NB4 (cell line): ENCODE measurements at places on chromosomes 5 and 9.

DNA sequence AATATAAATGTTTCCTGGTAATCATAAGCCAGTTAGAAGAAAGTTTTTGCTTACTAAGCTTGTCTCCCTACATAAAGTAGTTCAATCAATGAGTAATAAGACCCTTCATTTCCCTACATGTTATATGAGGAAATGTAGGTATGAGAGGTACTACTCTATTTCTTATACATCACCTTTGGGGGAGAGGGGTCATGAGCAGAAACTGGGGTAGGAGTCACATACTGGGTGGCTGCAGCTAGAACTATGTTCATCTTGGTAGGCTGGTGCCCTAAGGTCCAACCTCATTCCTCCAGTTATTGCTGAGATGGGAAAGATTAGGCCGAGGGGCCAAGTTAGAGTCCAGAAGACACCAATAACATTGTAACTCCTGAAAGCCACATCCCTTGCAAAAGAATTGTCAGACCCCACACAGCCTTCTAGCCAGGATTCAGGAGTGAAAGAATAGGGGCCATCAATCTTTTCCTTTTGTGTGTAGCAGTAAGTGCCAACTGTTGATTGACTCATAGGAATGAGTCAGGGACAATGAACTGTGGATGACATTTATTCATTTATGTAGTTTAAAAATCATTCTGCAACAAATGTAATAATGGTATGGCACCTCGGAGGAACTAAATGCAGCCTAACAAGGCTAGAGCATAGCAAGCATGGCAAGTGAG lies 21.6 kb upstream of the SREK1 start:
- no peak for DNase-seq

- DNase-seq, result no peak
Measured at GRCh38 chr5:73534011-73534644, 31.3 kb downstream of the ANKRA2 start.

DNA sequence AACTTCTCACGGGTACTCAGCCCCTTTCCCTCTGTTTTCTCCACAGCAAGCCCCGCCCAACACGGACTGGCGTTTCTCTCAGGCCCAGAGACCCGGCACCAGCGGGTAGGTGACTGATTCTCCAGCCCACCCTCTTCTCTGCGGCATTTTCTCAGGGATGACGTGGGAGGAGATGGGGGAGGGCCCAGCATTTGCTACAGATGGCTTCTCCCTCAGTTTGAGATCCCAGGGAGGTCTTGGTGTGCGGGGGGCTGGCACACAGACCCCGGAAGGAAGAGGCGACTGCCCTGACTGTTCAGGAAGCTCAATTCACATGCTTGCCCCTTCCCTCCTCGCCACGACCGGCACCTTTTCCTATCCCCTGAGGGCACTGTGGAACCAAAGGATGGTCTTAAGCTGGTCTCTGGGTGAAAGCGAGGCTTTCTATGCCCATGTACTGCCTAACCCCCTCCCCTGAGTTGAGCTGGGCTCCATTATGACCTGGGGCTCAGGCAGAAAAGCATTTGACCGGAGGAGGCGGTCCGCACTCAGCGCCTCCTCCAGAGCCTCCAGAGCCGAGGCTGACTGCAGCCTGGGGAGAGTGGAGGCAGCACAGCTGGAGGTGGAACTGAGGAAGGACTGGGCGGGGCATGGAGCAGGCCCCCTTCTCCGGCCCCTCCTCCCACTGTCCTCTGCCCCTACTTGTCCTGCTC lies 6.0 kb downstream of the PCDHGC5 start:
- no peak for DNase-seq

DNA sequence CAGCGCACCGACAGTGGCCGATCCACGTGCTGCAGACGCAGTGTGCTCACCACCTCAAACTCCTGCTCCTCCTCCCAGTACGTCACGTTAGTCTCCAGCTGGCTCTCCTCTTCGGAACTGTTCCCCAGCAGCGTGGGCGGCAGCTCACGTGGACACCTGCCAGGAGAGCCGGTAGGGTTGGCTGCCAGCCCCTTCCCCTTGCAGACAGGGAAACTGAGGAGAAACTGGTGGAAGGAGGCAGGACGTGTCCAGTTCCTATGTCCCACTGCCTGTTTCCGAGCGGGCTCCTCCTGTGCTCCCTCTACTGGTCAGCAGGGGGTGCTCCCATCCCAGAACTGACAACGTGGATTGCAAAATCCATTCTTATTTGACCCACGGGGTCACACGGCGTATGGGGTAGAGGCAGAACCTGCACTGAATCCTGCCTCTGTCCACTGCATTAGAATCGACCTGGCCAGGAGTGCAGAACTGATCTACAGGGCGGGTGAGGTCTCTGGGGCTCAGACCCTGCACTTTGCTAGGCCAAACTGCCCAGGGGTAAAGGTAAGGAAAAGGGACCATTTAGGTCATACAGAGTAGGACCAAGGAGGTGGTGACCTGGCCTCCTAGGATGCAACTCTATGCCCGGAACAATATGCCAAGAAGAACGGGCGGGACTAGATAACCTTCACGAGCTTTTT lies 25.7 kb downstream of the PDGFRB start:
- peak; percentile 82 for DNase-seq

DNA sequence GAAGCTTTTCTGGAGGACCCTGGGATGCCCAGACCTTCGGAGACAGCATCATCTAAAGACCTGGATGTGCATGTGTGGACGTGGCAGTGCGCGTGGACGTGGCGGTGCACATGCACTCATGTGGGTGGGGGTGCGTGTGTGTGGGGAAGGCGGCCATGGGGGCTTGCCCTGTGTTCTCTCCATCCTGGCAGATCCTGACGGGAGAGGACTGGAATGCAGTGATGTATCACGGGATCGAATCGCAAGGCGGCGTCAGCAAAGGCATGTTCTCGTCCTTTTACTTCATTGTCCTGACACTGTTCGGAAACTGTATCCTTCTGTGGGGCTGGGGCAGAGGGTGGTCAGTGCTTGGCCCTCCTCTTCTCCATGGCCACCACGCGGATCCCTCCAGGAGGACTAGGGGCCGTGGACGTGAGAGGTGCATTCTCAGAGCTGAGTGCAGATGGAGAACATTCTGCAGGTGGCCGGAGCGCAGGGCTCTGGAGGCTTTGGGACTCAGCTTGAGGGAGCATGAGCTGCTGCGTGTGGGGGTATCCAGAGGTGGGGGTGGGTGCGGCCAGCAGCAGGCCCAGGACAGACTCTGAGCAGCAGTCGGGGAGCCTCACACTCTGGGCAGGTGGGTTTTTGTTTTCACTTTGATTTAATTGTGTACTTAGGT lies 129.1 kb downstream of the CACNA1B start:
- no peak for DNase-seq

- DNase-seq, result no peak
Measured at GRCh38 chr5:107776922-107777740, 106.4 kb upstream of the EFNA5 start.

- no peak for DNase-seq
Measured at GRCh38 chr5:34609951-34610441, 46.1 kb upstream of the RAI14 start.

DNA sequence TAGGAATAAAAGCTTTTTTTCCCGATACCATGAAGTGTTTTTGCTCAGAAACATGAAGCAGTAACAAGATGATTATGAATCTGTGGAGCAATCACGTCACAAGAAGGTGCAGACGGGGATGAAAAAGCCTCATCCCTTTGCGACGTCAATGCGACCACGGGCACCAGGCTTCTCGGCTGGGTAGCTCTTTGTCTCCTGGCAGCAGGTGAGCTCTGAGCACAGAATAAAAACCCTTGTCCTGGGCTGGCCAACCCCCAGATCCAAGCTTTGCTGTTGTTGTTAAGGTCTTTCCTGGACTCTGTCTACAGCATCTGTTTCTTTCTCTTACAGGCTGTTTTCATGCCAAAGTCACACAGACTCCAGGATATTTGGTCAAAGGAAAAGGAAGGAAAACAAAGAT lies 113.8 kb downstream of the ANKRD18B start:
- no peak for DNase-seq

GRCh38 chr9:70480405-70480980 lies 66.0 kb upstream of the KLF9 start:
- DNase-seq, result no peak

DNA sequence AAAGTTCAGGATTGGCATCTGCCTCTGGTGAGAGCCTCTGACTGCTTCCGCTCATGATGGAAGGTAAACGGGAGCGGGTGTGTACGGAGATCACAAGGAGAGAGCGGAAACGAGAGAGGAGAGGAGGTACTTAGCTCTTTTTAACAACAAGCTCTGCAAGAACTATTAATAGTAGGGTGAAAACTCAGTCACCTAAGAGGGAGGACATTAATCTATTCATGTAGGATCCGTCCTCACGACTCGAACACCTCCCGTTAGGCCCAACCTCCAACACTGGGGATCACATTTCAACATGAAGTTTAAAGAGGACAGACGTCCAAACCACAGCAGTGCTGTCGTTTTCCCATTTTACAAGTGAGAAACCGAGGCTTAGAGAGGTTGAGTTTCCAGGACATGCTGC lies 173.7 kb downstream of the SLC28A3 start:
- no peak for DNase-seq

GRCh38 chr9:8762479-8763085 lies 963.0 kb upstream of the DMAC1 start:
- DNase-seq, result no peak

GRCh38 chr5:8517456-8517855 lies 648.5 kb downstream of the MTRR start:
- peak; percentile 66 for DNase-seq

GRCh38 chr9:86945728-86946200 lies 1.5 kb downstream of the GAS1 start:
- no peak for DNase-seq

DNA sequence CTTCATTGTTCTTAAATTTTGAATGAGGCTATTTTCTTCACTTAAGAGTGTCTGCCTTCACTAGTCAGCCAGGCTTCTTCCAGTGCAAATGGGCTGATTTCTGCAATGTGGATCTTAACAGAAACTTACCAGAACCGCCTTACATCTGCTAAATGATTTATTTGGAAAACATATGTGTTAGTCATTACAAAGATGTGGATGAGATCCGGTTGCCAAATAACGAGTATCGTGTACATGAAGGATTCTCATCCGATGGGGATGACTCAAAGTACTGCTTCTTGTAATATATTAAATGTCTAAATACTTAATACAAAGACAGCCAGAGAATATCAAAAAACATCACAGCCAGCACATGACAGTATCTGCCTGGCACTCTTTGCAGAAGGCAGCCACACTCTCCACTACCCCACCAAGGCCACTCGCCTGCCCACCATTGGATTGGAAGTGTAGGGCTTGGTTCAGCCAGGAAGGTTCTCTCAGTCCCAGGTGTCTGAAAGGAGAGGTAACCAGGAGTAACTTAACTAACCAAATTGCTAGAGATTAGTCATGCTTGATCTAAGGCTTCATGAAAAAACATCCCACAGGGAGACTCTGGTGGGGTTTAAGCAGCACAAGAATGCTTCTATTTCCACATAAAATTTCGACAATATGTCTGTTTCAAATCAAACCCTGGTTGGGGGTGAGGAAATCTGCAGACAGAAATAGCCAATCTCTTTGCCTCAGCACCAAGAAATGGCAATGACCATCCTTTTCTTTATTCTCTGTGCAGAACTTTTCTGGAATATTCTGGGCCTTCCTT lies 174.8 kb downstream of the GADD45G start:
- DNase-seq, result no peak

GRCh38 chr9:99592834-99593574 lies 228.7 kb upstream of the NR4A3 start:
- DNase-seq, result peak; percentile 4

GRCh38 chr5:149356391-149356790 lies 1.5 kb upstream of the PCYOX1L start:
- no peak for DNase-seq

DNA sequence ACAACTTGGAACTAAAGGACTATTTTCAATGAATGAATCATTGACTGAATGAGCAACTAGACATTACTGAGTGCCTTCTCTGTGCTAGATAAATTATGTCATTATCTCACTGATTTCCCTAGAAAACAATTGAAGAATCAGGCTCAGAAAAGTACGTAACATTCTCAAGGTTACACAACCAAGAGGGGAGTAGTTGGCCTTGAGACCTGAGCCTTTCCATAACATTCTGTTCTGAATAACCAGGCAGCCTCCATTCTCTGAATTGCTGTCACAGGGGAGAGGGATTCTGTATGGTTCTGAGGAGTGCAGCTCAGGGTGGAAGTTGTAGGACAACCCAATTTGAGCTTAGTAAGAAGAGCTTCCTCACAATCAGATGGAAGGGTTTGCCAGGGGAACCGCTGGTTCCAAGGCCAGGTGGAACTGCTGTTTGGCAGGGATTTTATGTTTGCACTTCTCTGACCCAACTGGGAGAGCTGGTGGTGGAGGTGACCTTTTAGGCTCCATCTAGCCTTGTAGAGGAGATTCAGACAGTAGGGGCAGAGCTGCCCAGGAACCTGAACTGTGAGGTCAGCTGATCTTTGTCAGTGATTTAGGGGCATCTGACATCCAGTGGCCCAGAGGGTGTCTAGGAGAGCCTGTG lies 16.3 kb downstream of the POLR1E start:
- DNase-seq, result no peak

- DNase-seq, result peak; percentile 16
Measured at GRCh38 chr9:82890865-82891264, 172.1 kb downstream of the RASEF start.

DNA sequence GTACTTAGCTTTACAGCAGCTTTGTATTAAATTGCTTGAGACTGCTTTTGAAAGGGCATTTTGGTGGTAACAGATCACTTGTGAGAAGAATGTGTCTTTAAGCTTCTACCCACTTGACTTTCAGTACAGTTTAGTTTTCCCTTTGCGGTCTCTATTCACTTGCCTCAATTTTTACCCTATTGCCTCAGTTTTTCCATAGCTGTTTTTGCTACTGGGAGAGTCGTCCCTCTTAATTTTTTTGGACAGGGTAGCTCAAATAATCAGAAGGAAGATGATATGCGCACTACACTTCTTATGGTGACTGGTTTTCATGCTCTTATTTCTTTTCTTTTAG lies 18.8 kb downstream of the UGCG start:
- DNase-seq, result no peak

- DNase-seq, result no peak
Measured at GRCh38 chr5:16144416-16144815, 35.2 kb downstream of the MARCHF11 start.

- DNase-seq, result no peak
Measured at GRCh38 chr5:116229131-116229689, 144.4 kb downstream of the COMMD10 start.

DNA sequence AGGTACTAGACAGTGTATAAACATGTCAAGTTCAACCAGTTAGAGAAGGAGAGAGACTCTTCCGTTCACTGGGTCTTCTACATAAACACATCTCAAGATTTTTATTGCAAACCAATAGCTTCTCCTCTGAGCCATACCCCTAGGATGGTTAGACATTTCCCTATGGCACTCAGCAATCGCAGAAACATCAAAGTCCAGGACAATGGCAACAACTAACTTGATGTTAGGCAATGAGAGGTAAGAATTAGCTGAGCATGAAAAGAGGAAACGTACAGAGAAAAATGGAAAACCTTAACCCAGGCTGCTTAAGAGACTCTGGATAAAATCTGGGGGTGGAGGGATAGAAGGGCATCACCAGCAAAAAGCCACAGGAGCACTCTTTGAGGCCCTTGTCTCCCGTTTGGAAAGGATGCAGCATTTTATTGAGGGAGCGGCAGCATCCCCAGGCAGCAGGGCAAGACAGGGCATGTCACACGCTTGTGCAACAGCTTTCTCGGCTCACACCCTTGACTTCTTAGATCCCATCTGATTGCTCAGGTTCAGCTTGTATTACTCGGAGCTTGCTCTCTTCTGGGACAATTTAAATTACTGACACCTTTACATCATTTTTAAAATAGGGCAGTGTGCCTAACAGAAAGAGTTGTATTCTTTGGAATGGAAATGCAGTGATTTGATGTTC lies 8.6 kb upstream of the PSAT1 start:
- DNase-seq, result no peak

- no peak for DNase-seq
Measured at GRCh38 chr5:53871050-53871449, 310.6 kb downstream of the NDUFS4 start.
